ENCODE measurements at places on chromosomes 11 and 22. TPM values are rescaled to one million over a fixed set of nuclear protein-coding genes. Genes with fewer than 3 reads are reported as not detected.

Gene TIMM8B
- total RNA-seq: 92.7 TPM

Gene C11orf87
- total RNA-seq: 0.20 TPM

Gene LAYN
- total RNA-seq: 4.4 TPM

Gene CSTPP1
- 58.5 TPM for total RNA-seq

DNA sequence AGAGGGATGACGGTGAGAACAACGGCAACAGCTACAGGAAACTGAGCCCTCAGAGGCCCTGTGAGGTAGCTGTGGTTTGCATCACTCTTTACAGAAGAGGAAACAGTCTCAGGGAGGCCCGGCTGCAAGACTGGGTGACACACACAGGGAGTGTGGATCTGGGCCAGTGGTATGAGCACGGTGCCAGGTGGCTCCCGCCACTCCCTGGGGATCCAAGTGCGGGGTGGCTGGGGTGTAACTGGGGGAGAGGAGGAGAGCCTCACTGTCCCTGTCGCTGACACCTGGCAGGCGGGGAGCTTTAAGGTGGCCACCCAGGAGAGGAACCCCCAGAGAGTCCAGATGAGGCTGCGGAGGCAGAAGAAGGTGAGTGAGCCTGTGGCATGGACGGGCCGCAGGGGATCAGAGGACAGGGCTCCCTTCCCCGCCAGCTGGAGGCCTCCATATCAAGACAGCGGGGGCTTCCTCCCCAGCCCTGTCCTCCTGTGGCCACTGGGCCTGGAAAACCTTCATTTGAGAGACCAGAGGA lies 5.6 kb downstream of the RGL4 start:
- H3K27ac ChIP-seq: no peak overlapping the region
- DNase-seq: no peak
- H3K4me3 ChIP-seq: no peak overlapping the region
- H3K27me3 ChIP-seq: no peaks in the 10 kb centered on the region
- H3K4me1 ChIP-seq: no peaks in the 10 kb centered on the region
- peaks cover 12% of the 10 kb centered on the region for H3K36me3 ChIP-seq

DNA sequence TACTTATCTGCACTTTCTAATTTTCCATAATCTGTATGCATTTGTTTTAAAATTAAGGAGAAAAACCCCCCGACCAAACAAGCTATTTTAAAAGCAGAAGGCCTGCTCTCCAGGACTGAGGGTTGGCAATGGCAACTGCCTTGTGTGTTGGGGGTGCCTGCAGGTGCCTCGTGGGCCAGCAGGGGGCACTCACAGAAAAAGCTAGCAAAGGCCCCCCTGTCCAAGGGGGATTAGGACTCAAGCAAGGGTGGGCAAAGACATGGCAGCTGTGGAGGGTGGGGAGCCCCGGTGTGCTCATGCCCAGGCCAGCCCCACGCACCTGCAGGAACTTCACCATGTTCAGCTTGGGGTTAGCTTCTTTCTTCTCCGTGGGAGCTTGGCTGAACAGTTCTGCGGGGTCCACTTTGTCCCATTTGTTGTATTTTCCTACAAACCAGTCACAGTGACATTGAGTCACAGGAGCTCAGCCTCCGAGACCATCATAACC lies 10.3 kb downstream of the TOP3B start:
- H3K4me1 ChIP-seq: no peaks in the 10 kb centered on the region
- H3K4me3 ChIP-seq: peak overlapping the region; percentile 54
- DNase-seq: peak; percentile 70
- no peaks in the 10 kb centered on the region for H3K27me3 ChIP-seq
- peaks cover 5% of the 10 kb centered on the region for H3K36me3 ChIP-seq

- H3K27ac ChIP-seq: no peak overlapping the region
- no peaks in the 10 kb centered on the region for H3K27me3 ChIP-seq
- no peak for DNase-seq
- H3K4me1 ChIP-seq: no peaks in the 10 kb centered on the region
- H3K36me3 ChIP-seq: no peaks in the 10 kb centered on the region
These were observed 142.4 kb downstream of the KIRREL3 start for GRCh38 chr11:126857860-126858808.

DNA sequence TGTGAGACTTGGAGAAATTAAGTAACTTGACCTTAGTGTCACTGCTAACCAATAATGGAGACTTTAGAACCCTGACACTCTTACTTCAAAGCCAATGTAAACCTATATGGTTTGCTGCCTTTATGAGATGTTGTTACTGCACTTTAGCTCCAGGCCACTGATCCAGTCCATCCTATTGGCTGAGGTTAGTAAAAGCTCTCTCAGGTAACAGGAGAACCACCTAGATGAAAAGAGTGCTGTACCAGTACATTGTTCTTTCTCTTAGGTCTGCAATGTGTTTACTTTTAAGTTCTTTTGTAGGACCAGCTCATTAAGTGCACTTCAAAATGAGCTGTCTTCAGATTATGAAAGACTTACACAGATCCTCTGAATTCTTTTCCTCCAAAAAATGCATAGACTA lies 994.0 kb upstream of the FAT3 start:
- no peaks in the 10 kb centered on the region for H3K27me3 ChIP-seq
- H3K27ac ChIP-seq: no peak overlapping the region
- no peaks in the 10 kb centered on the region for H3K4me1 ChIP-seq
- H3K36me3 ChIP-seq: no peaks in the 10 kb centered on the region

Measured in neural crest cell (in vitro differentiated cells).